ENCODE measurements at places on chromosomes 4 and X. TPM values are rescaled to one million over a fixed set of nuclear protein-coding genes. Genes with fewer than 3 reads are reported as not detected.

DNA sequence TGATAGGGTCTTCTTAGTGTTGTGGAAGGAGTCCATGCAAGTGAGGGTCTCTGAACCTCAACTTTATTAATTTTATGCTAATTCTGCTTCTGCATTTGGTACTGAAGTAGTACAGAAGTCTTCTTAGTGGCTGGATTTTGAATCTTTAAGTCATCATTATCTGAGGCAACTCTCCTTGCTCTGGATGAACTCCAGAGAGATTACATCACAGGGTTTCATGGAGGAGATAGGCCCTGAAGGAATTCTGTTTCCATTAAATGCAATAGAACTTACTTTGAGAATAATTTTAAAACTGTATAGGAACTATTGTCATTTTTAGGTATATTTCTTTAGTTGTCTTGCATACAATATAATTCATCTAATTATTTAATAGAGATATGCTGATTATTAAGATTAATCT is 451.2 kb downstream of the FAT4 start:
- no peaks in the 10 kb centered on the region for H3K36me3 ChIP-seq
- no peak overlapping the region for H3K4me3 ChIP-seq
- no peaks in the 10 kb centered on the region for H3K4me1 ChIP-seq
- H3K27ac ChIP-seq: no peak overlapping the region

GRCh38 chr4:81207828-81208227 is 7.2 kb downstream of the PRKG2 start:
- no peaks in the 10 kb centered on the region for H3K36me3 ChIP-seq
- no peaks in the 10 kb centered on the region for H3K4me1 ChIP-seq
- DNase-seq: no peak

GRCh38 chr4:73732759-73733431 is 7.5 kb upstream of the CXCL8 start:
- no peak for DNase-seq
- no peaks in the 10 kb centered on the region for H3K4me1 ChIP-seq
- no peak overlapping the region for H3K27ac ChIP-seq
- no peak overlapping the region for H3K4me3 ChIP-seq

DNA sequence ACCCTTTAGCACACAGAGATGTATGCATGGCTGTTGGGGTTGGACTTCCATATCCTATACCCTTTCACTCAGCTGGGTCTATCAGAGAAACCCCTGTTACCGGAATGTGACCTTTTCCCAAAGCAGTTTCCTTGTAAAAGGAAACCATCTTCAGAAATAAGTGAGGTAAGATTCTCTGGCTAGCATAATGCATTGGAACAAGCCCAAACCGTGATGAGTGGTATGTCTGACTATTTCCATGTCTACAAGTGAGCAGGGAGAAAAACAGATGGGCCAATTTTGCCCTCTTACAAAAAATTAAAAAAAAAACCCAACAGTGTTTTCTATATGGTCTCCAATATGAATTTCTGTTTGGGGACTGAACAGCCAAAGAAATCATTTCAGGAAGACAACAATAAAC is 283.9 kb downstream of the SMARCA1 start:
- no peaks in the 10 kb centered on the region for H3K36me3 ChIP-seq
- no peak for DNase-seq
- no peaks in the 10 kb centered on the region for H3K4me1 ChIP-seq
- no peak overlapping the region for H3K27ac ChIP-seq
- H3K4me3 ChIP-seq: no peak overlapping the region

- H3K36me3 ChIP-seq: no peaks in the 10 kb centered on the region
- no peak overlapping the region for H3K4me3 ChIP-seq
- no peaks in the 10 kb centered on the region for H3K27me3 ChIP-seq
- DNase-seq: no peak
Observed at GRCh38 chr4:137638934-137639333, 106.6 kb upstream of the PCDH18 start.

CCKAR gene
- not detected for total RNA-seq
